ENCODE measurements at places on chromosomes 2 and 18. TPM values are rescaled to one million over a fixed set of nuclear protein-coding genes. Genes with fewer than 3 reads are reported as not detected.

DNA sequence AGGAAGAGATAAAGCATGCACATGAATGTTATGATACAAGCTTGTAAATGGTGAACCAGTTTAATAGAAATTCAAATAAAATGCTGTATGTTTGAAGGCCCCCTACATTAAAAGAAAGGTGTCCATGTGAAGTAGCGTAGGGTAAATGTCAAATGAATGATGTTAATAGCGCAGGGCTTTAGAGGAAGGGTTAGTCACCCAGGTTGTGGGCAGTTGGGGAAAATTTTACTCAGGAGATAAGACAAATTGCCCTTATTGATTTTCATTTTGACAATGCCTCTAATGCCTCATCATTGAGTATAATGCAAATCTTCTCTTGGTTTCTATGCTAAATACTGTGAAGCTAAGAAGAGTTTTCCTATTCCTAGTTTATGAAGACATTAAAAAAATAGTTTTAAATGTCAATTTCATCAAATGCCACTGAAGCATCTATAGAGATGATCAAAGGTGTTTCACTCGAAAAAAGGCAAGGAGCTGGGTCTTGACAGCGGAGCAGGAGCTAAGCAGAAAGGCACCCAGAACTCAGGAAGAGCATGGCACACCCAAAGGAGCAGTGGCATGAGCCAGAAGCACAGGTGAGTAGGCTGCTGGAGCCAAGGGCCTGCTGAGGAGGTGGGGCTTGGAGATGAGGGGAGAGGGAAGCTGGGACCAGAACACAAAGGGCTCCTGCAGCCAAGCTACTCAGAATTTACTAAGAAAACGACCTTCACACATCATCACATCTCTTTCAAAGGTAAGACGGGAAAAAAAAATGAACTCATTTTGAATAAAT is 129.3 kb upstream of the ACKR3 start:
- DNase-seq = no peak

The TSGA10 gene
- total RNA-seq = 8.4 TPM

The HJURP gene
- under 0.01 TPM for total RNA-seq

The PDCL3 gene
- total RNA-seq = 25.3 TPM

GRCh38 chr2:62304429-62305417 is 108.8 kb downstream of the B3GNT2 start:
- DNase-seq = peak; percentile 87

The ALLC gene
- total RNA-seq = not detected

DNA sequence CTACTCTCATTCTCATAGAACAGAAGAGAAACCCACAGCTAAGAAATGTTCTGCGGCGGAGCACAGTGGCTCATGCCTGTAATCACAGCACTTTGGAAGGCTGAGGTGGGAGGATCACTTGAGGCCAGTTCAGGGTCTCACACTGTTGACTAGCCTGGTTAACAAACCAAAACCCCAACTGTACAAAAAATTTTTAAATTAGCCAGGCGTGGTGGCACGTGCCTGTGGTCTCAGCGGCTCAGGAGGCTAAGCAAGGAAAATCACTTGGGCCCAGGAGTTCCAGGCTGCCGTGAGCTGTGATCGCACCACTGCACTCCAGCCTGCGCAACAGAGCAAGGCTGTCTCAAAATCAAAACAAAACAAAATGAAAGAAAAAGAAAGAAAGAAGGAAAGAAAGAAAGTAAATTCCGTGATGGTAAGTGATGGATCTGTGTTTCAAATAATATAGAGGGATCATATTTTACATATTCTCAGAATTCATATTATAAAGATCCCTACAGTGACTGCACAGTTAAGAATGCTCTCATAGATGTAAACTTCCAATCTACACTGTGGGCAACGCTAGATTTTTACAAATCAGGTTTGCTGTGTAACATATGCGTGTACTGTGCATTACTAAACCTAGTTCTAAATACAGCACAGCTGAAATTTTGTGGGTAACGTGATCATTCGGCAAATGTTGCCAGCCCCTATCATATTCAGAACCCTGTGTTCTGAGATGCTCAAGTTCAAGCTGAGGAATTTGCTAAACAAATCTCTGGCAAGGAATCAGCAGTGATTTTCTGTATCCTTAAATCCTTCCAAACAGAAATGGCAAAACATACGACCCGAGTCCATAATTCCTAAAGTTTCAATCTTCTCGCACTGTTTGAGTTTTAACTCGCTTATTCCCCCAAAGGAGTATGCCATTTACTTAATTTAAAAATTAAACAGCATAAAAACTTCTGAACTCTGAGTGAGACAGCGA is 1.2 kb upstream of the RAB12 start:
- no peak for DNase-seq

GRCh38 chr2:102112271-102112670 is 30.3 kb upstream of the IL1R1 start:
- no peak for DNase-seq
